ENCODE measurements at places on chromosomes 1 and 21.

DNA sequence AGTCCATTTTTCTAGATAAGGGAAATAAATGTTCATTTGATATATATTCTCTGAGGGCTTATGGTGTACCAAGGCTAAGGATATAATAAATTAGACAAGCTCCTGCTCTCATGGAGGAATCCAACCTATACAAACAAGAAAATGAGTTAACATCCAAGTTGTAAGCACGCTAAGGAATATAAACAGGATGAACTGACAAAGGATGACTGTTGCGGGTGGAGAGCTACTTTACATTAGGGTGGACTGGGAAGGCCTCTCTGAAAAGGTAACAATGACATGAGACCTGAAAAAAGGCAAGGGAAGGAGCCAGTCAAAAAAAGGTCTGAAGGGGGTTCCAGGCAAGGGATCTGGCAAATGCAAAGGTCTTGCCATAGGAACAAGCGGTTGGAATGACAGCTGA lies 3.1 kb downstream of the BCAR3 start:
- DNase-seq = no peak

DNA sequence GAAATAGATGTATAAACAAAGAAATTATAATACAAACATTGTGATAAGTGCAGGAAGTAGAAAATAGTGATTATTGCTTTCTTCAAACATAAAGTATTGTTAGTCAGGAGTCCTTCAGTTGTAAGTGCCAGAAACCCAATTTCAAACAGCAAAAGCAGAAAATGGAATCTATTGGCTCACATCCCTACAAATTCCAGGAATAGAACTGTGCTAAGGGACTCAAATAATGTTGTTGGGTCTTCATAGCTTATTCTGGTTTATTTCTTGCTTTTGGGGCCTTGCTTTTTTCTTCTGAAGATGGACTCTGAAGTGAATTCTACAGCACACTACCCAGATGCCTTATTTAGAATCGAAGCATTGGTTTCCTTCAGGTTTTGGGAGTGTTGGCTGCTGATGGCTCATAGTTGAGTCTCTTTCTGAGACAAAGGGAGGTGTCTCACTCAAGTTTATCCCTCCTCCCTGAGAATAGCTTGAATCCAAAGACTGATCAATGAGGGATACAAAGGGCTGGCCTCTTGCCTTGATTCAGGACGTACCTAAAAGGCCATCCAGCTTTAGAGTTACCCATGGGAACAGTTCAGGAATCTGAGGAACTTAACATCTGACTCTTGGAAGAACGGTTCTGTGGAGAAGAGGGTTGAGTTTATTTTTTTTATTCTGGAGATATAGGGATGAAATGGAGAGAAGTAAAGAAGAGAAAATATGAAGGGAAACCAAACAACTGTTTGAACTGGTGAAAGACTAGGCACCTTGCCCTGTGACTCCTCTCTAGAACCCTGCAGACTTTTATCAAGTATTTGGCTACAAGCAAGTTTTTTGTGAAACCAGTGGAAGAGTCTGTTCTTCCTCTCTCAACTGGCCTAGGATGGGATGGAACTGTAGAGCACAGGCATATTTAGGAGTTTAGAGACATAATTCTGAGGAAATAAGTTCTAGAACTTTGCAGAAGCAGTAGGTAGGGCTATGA lies 39.0 kb upstream of the ATG4C start:
- no peak for DNase-seq

- DNase-seq = no peak
Observed at GRCh38 chr1:91501971-91502671, 1.5 kb downstream of the CDC7 start.

GRCh38 chr1:228264090-228264829 lies 56.4 kb downstream of the OBSCN start:
- DNase-seq = no peak

DNA sequence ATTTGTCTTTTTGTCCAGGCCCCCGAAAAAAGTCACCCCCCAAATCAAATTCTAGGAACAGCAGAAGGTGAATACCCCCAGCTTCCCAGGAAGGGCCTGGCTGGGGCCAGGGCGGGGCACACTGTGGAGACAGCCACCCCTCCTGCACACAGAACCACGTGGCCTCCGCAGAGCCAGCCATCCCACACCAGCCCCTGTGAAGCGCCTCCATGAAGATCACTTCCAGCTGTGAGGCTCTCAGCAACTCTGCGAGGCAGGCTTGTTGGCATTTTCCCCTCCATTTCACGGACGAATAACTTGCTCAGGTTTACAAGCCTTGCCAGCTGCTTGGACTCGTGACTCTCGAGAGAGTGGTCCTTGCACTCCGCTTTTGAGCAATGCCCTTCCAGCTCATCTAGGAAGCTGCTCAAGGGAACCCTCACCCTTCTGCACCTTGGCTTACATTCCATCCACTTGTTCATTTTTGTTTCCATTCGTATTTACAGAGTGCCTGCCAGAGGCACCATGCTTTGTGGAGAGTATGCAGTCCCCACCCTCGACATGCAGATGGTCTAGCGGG lies 48.2 kb downstream of the SYT6 start:
- DNase-seq = no peak

DNA sequence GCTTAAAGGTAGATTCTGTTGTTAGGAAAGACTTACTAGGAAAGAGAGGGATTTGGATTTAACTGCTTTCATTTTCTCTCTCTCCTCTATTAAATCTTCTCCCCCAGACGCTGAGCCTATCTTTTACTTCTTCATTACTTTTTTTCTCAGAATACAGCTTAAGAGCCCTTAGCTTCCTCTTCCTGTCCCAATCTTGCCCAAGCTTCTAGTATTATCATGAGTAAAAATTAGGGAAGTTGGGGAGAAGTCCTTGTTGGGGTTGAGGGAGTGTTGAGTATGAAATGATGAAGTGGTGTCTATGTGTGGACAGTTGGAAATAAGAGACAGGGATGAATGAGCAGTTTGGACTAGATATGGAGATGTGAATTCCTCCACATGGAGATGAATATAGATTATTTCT lies 35.0 kb downstream of the ACP6 start:
- no peak for DNase-seq

- no peak for DNase-seq
Observed at GRCh38 chr1:24417681-24418080, 2.1 kb downstream of the NIPAL3 start.

GRCh38 chr1:99599678-99600175 lies 46.2 kb upstream of the PALMD start:
- DNase-seq = no peak

DNA sequence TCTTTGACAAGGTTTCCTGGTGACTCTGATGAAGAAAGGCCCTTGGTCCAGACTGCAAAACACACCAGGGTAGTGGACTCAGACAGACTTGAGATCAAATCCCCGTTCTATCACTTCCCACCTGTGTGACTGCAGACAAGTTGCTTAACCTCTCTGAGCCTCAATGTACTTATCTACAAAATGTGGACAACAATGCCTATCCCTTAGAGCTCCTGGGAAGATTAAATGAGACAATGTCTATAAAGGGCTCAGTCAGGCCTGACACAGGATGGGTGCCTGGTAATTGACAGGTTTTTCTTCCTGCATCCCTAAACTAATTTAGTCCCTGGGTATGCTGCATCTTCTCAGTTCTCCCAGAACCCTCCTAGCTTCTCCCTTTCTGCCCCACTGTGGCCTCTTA lies 37.9 kb upstream of the ZBTB40 start:
- no peak for DNase-seq

- DNase-seq = no peak
Observed at GRCh38 chr1:14663773-14664172, 65.3 kb downstream of the KAZN start.

DNA sequence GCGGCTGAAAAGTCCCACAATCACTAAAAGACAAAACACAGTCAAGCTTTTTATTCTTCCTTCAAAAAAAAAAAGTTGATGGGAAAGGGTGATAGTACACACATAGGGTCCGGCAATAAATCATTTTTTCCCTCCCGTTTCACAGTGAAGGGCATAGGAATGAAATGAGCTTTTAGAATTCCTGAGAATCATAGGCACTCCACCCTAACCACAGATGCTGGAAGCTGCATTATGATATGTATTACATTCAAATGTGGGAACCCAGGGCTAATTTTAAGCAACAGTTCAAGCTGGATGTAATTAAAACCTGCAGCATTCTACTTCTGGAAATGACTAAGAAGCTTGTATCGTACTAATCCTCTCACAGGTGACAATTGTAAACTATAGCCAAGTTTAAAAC lies 75.7 kb upstream of the KCNJ15 start:
- DNase-seq = no peak

GRCh38 chr21:42523211-42523610 lies 9.6 kb downstream of the SLC37A1 start:
- no peak for DNase-seq

- DNase-seq = no peak
Observed at GRCh38 chr1:214337511-214337910, 56.6 kb downstream of the SMYD2 start.

DNA sequence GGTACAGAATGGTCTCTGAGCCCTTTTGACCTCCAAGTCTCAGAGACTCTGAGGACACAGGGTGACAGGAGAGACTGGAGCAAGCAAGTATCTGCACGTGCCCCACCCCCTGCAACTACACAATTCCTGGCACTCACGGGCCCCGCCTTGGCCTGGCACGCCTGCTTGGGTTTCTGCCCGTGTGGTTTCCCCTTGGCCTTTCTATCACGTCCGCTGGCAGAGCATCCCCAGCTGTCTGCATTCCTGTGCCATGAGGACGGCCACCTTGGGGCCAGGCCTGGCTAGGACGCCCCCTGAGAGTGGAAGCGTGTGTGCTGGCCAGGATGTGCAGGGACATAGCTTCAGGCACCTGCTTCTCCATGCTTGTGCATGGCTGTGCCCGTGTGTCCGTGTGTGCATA lies 14.3 kb upstream of the EDN2 start:
- peak; percentile 95 for DNase-seq

- no peak for DNase-seq
Observed at GRCh38 chr1:221693087-221693486, 48.8 kb downstream of the DUSP10 start.

DNA sequence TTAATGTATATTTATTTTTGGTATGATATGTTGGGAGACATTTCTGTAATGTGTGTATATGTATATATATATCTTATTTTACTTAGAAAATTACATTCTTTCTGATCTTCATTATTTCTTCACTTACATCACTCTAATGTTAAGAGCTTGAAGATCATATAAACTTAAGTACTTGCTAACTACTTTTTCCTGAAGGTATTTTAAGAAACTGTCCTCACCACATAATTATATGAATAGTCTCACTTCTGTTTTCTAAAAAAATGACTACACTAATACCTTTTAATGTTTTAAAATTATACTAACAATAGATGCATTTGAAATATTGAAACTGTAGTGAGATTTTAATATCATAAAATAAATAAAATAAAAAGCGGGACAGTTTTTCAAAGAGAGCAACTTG lies 377.1 kb downstream of the LRRIQ3 start:
- DNase-seq = no peak

DNA sequence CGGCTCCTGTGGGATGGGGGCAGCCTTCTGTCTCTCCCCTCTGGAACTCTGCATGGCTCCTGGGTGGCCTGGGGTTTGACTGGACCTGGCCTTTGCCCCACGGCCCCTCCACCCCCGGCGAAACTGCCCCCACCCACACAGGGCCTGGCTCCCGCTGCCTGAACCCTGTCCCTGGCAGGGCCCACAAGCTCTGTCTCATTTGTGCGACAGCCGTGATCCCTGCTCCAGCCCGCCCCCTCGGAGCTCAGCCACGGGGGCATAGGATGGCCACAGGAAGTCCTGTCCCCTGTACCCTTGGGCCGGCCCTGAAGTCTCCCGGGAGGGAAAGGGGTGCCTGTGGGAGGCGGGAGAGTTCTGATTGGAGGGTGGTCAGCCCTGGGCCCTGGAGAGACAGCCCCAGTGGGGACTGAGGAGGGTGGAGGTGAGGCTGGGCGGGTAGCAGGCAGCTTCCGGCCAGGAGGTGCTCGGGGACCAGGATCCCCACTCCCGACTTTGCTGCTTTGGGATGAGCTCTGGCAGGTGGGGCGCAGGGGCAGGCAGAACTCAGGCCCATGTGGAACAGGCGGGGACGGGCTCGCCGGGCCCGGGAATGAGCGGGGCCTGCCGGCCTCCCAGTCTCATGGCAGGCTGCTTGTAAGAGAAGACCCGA lies 45.1 kb downstream of the SLX9 start:
- DNase-seq = peak; percentile 86

DNA sequence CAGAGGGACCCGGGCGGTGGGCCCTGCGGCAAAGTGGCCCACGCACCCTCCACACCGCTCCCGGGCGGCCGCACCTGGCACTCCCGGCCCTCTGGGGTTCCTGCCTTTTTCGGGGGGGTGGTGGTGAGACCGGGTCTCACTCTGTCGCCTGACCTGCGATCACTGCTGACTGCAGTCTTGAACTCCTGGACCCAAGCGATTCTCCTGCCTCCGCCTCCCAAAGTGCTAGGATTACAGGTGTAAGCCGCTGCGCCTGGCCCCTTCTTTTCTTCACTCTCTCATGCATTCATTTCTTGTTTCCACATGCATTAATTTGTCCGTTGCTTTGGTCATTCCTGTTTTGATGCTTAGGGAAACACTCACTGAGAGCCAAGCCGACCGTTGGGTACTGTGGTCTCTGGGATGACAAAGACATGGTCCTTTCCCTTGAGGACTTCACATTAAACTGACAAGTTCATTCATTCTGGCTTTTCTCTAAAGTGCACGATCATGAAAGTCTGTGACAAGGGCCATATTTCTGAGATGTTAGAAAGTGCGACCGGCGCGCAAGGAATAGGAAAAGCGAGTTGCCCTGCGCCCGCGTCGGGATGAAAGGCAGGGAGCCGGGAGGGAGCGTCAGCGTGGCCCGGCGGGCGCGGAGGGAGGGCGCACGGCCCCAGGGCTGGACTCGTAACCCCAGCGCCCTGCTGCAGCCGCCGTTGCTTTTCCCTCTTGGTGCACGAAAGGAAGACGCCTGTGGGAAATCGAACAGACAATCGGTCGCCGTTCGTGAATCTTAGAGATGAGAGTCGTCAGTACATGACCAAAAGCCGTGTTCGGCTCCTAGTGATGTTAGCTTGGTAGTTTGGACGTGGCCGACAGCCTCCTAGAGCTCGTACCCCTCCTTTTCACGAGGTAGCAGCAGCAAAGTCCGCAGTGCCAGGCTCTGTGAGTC lies 1.0 kb upstream of the MCOLN2 start:
- DNase-seq = no peak

- DNase-seq = no peak
Observed at GRCh38 chr1:160682983-160683865, 28.4 kb downstream of the CD48 start.

DNA sequence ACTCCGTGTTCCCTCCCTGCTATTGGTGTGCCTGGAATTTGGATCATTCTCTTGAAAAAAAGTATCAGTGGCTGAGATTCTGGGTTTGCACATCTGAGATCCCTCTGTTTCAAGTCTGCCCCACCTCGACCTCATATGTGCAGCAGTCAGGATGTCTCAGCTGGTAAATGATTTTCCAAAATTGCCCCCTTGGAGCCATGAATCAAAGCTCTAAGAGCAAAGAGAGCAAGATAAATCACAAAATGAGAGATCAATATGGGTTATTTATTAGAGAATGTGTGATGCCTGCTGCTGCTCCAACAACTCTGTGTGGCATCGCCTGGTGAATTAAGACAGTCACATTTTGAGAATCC lies 8.5 kb downstream of the CRP start:
- no peak for DNase-seq

DNA sequence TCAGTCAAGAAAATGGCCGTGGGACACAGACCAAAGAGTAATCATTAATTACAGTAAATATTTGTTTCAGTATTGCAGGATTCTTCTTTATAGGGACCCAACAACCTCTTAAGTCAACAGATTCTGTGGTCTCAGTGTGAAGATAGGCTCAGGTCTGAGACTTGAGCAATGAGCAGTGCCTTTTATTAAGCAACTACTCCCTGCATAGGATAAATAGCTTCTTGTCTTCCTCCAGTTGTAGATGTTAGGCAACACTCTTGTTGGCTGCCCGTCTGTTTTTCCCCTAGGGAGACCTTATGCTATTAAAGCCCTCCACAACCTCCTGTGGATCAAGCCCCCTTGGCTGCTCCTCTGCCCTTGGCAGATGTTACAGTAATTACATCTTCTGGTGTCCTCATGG lies 1.8 kb upstream of the OMA1 start:
- DNase-seq = no peak
